ENCODE measurements at places on chromosomes 12 and 14.
A peak's percentile ranks its signal among the peaks of the same experiment; 100 is the strongest.

- DNase-seq, result no peak
Observed at GRCh38 chr12:95074766-95075165, 1.3 kb upstream of the NR2C1 start.

- DNase-seq, result no peak
Observed at GRCh38 chr14:39145266-39145966, 24.7 kb downstream of the TRAPPC6B start.

GRCh38 chr14:105315941-105316576, 1.5 kb downstream of the PACS2 start:
- DNase-seq, result no peak

- no peak for DNase-seq
Observed at GRCh38 chr12:92186038-92186470, 40.4 kb upstream of the BTG1 start.

- DNase-seq, result no peak
Observed at GRCh38 chr12:31875609-31875964, 83.6 kb upstream of the RESF1 start.

DNA sequence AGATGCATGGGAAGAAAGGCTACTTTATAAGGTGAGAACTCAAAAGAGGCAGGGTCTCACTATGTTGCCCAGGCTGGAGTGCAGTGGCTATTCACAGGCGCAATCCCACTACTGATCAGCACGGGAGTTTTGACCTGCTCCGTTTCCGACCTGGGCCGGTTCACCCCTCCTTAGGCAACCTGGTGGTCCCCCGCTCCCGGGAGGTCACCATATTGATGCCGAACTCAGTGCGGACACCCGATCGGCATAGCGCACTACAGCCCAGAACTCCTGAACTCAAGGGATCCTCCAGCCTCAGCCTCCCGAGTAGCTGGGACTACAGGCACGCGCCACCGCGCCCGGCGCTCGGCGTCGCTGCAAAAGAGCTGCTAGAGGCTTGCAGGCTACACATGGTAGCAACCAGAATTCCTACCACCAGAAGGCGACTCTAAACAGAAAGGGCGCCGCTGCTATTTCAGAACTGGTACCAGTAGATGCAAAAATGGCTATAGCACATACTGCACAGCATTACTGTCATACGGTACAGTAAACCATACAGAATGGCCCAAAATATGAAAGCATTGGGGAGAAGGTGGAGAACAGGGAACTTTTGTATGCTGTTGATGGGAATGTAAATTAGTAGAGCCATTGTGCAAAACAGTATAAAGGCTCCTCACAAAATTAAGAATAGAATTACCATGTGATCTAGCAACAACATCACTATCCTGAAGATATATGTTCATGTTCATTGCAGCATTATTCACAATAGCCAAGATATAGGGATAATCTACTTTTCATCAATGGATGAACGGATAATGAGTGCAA, 1.2 kb upstream of the NEMF start:
- no peak for DNase-seq

DNA sequence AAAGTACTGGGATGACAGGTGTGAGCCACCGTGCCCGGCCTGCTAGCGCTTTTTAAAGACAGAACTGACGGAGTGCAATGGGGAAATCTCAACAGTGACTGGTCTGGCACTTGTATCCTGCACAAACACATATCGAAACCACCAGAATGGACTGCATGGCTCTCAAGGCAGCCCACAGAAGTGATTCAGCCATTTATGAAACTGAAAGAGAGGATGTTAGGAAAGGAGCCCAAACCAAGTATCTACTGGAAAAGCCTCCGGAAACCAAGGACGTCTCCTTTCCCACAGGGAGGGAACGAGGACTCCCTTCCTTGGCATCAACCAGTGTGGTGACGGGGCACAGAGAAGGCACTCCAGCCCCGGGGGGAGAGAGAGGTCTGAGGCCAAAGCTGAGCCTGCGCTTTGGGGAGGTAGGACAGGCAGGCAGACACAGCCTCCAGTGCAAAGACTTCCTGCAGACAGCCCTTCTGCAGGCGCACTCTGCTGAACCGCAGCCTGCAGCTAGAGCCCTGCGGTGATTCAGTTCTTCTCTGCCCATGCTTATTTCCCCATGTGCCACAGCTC, 16.5 kb downstream of the SLC15A4 start:
- peak; percentile 35 for DNase-seq

DNA sequence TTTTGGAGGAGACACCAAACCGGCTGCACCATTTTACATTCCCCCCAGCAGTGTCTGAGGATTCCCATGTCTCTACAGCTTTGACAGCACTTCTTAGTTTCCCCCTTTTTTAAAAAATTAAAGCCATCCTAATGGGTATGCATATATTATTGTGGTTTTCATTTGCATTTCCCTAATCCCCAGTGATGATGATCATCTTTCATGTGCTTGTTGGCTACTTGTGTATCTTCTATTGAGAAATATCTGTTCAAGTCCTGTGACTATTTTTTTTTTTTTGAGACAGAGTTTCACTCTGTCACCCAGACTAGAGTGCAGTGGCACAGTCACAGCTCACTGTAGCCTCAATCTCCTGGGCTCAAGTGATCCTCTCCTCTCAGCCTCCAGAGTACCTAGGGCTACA, 23.2 kb upstream of the ASPG start:
- no peak for DNase-seq

DNA sequence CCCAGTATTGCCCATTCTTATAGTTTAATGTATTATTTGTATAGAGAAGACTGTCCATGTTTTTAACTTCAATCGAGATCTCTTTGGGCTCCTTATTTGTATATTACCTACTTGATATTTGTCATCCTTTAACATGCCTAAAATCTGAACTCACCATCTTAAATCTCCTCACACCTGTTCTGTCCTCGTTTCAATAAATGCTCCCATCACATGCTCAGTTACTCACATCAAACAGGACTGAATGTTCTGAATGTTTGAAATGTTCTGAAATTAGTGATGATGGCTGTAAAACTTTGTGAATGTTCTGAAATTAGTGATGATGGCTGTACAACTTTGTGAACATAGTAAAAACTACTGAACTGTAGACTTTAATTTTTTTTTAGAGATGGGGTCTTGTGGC, 34.5 kb downstream of the COCH start:
- no peak for DNase-seq

DNA sequence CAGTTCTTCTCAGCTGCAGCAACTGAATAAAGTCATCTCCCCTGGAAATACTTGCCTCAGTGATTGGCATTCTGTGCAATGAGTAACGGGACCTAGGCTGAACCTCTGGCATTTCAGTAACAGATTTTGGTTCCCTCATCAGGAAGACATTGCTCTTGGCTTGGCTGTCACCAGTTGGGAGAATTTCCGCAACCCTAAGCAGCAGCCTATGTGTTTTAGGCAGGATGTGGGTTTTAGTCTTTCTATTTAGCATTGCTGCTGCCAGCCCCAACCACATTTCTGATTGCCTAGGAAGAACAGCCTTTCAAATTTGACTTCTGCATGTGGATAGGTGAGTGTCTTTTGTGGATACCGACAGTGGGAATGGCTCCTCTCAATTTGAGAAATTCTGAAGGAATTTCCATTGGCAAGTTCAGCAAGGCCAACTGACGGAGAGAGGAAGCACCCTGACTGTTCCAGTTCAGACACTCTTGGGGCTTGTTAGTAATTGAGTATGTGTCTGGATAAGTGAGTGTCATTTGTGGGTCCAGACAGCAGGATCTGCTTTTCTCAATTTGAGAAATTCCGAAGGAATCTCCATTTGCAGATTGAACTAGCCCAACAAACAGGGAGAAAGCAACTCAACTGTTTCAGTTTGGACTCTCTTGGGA, 19.0 kb upstream of the CLEC2A start:
- no peak for DNase-seq

DNA sequence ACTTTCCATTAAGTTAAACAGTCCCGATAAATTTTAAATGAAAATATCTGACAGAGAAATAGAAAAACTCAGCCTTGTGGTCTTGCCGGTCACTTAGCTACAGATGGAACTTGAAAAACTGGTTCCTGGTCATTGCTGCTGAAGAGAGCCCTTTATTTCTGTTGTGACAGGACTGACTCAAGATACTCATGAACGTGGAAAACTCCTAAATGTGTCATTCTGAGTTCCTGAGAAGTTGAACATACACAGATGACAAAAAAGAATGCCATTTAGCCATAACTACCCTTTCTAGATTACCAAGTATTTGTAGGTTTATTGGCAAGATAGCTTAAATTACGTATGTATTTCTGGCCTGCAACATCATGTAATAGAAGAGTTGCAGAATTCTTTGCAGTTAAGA, 134.2 kb downstream of the HMGA2 start:
- DNase-seq, result no peak

- no peak for DNase-seq
Observed at GRCh38 chr14:31884776-31885379, 192.2 kb upstream of the ARHGAP5 start.

DNA sequence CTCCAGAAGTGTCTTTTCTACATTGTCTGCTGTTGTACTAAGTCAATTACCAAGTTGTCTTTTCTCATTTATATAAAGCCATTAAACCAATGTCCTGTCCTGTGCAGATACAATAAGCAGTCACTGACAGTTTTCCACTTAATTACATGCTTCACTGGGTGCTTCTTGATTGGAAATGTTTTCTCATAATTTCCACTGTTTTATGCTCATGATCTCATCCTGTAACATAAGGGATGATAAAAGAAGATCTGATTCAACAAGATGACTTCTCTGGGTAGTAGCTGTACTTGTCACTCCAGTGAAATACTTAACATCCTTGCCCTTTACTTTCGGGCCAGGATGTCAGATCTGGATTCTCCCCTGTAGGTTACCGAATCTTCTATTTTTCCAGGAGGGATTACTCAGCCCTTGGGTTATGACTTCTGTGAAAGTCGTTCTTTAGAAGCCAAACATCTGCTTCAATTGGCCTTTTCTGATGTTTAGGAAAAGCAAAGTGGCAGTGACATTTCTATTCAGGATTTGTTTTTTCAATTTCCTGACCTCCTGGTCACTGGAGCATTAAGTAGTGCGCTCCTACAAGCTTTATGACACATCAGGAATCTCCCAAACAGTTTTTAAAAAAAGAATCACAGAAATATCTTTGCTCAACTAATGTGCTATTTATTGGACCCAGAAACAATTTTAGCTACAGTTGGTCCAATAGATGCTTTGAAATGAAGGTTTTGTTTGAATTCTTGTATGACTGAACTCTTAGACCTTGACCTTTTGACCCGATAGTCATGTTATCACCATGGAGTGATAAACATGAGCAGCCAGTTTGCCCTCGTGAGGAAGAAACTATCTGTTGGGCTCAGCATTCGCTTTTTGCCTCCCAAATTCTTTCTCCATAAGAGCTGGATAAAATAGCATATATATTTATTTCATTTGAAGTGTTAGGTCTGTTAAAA, 234.5 kb upstream of the SSTR1 start:
- no peak for DNase-seq

- no peak for DNase-seq
Observed at GRCh38 chr12:8677362-8677761, 14.7 kb upstream of the MFAP5 start.

DNA sequence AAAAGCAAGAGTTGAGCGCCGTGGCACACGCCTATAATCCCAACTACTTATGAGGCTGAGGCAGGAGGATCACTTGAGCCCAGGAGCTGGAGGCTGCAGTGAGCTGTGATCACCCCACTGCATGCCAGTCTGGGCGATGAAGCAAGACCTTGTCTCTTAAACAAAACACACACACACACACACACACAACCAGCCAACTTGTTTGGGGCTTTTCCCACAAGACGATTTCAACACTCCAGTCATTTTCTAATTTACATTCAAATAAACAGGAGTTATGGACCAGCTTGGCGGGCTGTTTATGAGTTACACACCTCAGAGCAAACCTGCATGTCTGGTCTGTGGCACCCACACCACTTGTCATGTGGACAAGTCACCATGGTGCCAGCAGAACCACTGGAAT, 6.7 kb downstream of the GLTP start:
- no peak for DNase-seq

- DNase-seq, result no peak
Observed at GRCh38 chr14:71765505-71765904, 166.7 kb upstream of the RGS6 start.

- DNase-seq, result no peak
Observed at GRCh38 chr14:55762595-55763232, 182.7 kb downstream of the KTN1 start.

- no peak for DNase-seq
Observed at GRCh38 chr12:32102234-32102633, 4.4 kb upstream of the BICD1 start.

DNA sequence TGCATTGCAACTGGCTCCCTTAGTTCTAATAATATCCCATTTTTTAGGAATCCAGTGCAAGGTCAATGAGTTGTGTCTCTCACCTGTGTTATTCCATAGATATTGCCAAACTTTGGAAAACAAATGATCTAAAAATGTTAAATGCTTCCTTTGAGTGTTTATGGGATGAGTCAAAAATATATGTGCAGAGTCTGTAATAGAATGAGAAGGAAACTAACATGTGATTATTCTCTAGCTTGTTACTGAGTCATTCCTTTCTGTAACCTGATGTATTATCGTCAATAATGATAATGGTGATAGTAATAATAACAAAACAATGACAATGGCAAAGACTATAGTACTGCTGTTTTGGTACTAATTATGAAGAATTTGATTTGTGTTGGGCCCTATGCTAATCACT, 11.5 kb downstream of the ACSS3 start:
- DNase-seq, result no peak

- no peak for DNase-seq
Observed at GRCh38 chr14:96817750-96818666, 20.8 kb downstream of the VRK1 start.

- DNase-seq, result peak; percentile 27
Observed at GRCh38 chr12:111453071-111453989, 47.6 kb downstream of the SH2B3 start.

DNA sequence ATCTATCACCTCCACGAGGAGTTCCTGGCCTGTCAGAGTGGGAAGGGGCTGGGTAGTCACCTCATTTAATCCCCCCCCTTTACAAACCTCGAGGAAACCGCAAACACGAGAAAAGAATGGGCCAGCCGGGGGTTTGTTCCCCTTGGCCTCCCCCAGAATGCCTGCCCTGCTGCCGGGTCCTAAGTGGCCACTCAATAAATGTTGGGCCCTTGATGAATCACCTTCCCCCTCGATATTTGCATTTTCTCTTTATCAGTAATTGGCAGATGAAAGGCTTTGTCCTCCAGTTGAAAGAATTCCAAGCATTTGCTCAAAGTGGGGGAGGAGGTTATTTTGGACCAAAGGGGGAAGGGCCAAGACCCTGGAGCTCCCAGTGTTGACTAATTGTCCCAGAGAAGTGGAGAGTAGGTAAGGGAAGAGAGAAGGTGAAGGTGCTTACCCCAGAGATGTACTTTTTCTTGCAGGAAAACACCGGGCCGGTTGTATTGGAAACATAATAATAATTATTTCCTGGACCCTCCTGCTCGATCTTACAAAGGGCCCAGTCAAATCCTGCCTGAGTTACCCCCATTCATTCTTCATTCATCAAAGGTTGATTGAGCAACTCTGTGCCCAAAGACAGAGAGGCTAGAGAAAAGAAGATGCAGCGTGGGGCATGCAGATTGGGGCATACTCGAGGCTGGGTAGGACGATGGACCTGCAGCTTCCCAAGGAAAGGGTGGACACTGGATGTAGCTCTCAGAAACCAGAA, 1.9 kb upstream of the KDM2B start:
- no peak for DNase-seq

GRCh38 chr14:60970146-60970545, 10.7 kb downstream of the TRMT5 start:
- DNase-seq, result no peak

- DNase-seq, result no peak
Observed at GRCh38 chr12:107417004-107417403, 268.6 kb upstream of the PWP1 start.
